ENCODE measurements at places on chromosomes 2 and 18. TPM values are rescaled to one million over a fixed set of nuclear protein-coding genes. Genes with fewer than 3 reads are reported as not detected.

- no peak for DNase-seq
Observed at GRCh38 chr2:225025917-225026571, 16.2 kb downstream of the DOCK10 start.

DNA sequence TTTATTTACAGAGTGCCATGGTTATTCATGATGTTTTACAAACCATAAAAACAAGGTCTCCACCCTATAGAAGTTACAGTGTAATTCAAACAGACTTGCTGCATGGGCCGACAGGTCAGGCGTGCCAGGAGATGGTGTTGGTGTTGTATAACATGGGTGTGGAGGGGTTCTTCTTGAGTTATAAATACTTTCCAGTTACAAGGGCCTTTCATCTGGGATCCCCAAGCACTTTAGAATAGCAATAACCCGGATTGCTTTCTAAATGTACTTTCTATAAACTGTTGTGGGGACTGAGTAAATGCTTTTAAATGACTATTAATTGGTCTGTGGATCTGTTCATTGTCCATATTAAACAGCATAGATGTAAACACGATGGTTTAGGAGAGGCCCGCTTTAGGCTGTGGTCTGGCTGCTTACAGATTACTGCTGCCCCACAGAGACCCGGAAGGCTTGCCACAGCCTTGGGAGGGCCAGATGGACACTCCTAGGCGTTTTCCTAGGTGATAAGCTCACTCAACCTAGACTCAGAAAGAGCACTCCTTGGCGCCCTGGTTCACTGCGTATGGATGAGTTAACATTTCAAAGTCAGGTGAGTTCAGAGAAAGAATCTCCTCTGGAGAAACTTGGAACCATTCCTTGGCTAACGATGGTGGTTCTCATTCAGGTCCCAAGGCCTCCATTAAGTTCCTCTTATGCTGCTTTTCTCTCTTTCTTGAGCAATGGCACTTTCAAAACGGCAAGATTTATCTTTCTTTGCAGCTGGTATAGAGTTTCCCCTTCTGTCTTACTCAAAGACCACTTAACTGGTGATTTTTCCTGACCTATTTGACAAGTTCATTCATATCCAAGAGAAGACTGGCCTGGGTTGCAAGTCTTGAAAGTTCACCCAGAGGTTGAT lies 3.6 kb upstream of the KIAA2012 start:
- DNase-seq: no peak

DNA sequence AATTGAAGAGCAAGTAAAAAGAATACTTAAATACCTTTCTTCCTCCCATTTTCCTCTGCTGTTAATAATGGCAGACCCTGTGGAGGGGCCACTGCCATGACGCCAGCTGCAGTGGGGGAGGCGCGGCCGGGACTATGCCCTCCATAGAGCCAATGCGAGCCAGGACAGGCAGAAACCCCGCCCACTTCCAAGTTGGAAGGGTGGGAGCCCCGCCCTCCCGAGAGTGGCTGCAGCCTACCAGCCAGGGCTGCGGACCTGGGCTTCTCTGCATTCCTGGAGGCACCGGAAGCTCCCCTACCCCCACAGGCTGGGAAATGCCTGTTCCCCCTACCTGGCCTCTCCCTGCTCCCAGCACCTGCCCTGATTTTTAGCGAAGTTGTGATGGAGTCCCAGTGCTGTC lies 439.4 kb upstream of the CDH19 start:
- no peak for DNase-seq

KIAA2012 gene
- total RNA-seq: not detected

LYPD6B gene
- total RNA-seq: not detected

DNA sequence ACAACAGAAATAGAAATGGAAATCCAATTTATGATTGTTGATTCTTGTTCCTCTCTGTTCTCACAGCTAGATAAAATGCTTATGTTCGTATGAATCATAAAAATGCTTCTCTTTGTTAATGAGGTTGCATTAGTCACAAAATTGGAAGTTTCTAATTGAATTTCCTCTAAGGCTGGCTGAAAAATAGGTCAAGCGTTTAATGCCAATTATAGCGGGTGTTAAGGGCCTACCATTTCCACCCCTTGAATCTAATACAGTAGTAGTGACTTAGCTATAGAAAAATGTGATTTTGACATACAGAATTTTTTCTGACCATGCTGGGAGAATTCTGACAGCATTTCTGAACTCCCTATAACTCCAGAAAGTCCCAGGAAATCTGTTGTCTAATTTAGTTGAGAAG lies 107.1 kb downstream of the TTN start:
- DNase-seq: no peak

DNA sequence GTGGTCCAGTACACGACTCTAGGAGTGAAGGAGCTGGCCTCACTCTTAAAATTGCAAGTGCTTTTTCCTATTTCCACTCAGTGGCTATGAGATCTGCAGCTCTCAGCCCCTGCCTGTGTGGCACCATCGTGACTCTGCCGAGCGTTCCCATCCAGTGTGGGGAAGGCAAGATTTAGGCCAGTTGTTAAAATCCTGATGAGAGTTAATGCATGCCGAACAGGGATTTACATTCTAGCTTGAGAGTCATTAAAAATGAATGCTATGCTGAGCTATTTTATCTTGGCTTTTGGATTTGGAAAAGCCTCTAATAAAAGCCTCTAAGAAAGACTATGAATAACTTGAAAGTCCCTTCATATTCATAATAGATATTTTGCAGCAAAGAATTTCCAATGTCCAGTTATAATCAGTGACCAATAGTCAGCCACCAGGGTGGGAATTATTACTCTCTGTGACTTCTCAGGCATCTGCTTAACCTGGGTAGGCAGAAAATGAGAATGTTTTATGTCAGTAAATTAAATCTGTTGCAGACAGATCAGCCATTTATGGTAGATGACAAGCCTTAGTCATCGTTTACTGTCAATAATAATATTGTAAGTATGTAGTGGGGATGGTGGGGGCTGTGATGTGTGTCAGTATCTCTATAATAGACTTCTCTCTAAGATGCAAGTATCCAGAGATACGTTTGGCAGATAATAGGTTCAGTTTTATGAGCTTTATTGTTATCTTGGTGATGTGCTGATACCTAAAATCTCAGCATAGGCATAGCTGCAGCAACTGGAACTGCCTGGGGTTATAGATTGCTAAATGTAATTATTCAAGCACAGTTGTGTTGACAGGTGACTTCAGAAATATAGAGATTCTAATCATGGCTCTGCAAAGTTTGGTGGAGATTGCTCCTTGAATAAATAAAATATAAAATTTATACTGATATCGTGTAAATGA lies 207.8 kb downstream of the SOCS6 start:
- no peak for DNase-seq

KCNG2 gene
- not detected for total RNA-seq

GRCh38 chr18:58915995-58916394 lies 51.3 kb downstream of the ZNF532 start:
- DNase-seq: no peak

GRCh38 chr2:65320042-65320725 lies 92.6 kb downstream of the ACTR2 start:
- DNase-seq: no peak

DNA sequence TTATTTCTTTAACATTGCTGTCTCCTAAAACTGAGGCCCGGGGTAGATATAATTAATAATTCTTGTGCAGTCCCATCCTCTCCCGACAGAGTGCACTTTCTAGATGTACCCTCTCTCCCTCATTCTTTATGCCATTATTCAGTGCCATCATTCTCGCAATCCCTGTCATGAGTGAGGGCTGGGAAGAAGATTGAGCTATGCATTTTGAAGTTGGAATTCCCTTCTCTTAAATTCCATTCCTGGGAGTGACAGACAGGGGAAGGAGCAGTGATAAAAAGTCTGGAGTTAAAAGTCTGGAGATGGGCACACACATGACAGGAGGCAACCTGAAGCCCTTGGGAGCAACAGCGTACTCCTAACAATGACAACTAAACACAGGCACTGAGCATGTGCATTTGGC lies 2.6 kb upstream of the KCNE4 start:
- no peak for DNase-seq

Data from activated T-helper 1 cell treated with anti-CD3 and anti-CD28 coated beads, Interleukin-12 subunit alpha, Interleukin-12 subunit beta, Interleukin-2, Interleukin-4 antibody, amounts not matched to agents 30 ng/mL and 10 ng/mL and 1 ng/mL, durations not matched to agents 14 hours and 24 hours and 36 hours (primary cell).